ENCODE measurements at places on chromosomes 5 and 9.

DNA sequence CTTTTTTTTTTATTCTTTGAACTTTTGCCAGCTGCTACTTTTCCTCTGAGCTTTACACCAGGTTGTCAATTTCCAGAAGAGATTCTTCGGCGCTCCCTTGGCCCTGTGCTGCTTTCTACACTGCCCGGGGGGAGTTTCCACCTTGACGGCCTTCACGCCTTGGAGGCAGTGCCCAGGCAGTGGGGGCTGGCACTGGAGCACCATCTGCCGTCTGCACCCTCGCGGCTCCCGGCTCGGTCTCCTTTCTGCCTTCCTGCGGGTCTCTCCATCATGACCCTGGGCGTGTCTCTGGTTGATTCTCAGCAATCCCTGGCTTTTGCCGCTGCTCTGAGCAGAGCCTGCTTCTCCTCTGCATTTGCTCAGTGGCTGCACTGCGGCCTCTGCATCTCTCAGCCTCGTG lies 2.9 kb downstream of the SLC6A18 start:
- no peak for DNase-seq

GRCh38 chr5:38382898-38383297 lies 124.5 kb downstream of the EGFLAM start:
- DNase-seq = peak; percentile 81

DNA sequence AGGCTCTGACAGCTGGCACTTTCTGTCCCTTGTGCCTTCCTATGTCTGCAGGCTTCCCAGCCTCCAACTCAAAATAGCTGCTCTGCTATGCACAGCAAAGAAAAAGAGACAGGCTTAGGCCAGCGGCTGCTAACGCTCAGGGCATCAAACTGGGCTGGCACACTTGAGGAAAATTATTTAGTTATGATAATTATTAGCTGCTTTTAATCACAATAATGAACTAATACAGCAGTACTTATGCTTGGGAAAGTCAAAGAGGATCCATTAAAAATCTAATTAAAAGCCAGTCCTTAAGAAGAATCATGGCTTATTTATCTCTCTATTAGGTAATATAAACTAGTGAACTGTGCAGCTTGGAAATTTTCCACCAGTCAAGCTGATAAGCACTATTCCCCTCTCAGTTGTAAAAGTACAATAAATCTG lies 233.2 kb downstream of the SLIT3 start:
- no peak for DNase-seq

- no peak for DNase-seq
These were observed 371.9 kb downstream of the CETN3 start for GRCh38 chr5:90037646-90038045.

DNA sequence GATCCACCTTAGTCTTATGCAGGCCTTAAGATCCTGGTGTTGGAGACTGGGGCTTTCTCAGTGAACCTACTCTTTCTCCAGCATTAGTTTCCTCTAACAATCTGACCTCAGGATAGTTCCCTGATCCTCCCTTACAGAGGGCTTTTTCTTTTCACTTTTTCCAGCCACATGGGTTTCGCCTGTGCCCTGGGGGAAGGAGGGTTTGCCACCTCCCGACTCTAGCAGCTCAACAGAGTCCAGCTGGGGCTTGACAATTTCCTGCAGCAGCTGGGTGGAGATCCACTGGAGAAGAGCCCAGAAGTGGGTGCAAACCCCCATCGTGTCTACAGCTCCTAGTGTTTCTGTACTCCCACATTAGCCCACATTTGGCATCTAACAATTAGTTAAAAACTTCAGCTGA lies 7.6 kb upstream of the TMEM252 start:
- no peak for DNase-seq

DNA sequence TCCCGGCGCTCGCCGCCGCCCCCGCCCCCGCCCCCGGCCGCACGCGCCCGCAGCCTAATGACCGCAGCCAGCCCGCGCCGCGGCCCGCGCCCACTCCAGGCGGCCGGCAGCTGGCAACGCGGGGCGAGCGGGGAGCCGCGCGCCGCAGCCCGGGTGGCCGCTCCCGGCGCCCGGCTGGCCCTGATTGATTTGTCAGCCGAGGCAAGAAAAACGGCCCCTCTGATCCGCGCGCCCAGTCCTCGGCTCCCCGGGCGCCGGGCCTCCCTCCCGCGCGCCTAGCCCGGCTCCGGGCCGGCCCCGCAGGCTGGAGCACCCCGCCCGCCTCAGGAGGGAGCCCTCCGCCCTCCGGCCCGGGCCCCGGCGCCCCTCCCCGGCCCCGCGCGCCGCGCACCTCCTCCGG lies 11.9 kb upstream of the LHX2 start:
- DNase-seq = peak; percentile 15

DNA sequence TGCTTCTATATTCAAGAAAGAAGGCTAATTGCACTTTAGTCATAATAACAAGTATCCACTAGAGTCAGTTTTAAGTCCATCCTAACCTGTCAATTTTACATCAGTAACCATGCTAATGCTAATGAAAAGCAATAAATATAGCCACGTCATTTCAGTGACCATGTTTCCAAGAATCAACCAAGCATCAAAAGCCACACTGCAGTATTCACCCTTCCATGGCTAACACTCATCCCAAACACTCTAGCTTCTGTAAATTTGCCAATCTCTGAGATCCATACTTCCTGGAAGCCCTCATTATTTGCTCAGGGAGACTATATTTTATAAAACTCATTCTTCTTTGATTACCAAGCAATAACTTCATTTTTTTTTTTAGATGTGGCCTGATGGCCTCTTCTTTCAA lies 712.0 kb downstream of the CETN3 start:
- no peak for DNase-seq

DNA sequence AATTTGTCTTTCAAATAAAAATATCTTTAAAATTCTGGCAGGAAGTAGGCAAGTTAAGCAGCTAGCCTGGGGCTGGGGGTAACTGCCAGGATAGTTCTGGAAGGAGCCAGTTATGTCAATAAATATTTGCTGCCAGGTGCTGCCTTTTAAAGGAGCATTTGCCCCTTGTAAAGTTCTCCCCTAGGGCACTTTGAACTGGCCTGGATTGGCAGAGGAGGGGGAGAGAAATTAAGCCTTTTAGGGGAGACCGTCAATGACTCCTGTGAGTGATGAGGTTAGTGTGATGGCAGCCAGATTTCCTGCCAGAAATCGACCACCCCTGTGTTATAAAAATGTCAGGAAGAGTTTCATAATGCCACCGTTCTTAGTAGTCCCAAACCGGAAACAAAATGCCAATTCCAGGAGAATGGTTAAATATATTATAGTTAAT lies 89.8 kb upstream of the ELL2 start:
- no peak for DNase-seq

GRCh38 chr9:134128727-134129679 lies 6.9 kb upstream of the WDR5 start:
- no peak for DNase-seq

GRCh38 chr5:141957367-141957996 lies 520 bp downstream of the PCDH12 start:
- no peak for DNase-seq

- DNase-seq = no peak
These were observed 104.1 kb downstream of the GABRB2 start for GRCh38 chr5:161442471-161442870.

GRCh38 chr5:171031977-171032376 lies 170.2 kb downstream of the RANBP17 start:
- no peak for DNase-seq

DNA sequence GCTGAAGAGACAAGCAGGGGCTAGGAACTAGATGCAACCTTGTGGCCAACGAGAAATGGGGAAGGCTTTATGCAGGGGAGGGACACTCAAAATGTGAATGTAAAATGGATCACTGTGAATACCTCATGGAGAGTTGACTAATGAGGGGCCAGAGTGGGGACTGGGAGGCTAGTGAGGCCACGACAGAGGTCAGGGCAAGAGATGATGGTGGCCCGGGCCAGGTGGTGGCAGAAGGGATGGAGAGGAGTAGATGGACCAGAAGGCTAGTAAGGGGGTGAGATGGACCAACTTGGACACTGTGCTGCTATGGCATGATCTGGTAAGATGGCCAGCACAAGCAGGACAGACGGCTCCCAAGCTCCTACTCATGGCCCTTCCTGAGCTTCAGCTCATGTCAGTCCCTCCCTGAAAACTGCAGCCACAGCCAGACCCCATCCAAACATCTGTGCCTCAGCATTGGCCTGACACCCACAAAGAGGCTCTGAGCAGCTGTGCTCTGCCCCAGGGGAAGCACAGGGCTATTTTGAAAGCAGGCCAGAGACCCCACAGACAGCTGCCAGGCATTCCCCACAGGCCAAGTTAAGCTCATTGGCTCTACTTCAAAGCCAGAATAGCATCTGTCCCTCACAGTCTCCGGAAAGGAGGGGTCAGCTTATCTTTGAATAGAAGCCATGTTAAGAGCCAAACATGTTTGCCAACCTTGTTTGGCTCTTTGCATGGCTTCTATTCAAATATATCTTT lies 22.1 kb downstream of the P4HA2 start:
- no peak for DNase-seq

DNA sequence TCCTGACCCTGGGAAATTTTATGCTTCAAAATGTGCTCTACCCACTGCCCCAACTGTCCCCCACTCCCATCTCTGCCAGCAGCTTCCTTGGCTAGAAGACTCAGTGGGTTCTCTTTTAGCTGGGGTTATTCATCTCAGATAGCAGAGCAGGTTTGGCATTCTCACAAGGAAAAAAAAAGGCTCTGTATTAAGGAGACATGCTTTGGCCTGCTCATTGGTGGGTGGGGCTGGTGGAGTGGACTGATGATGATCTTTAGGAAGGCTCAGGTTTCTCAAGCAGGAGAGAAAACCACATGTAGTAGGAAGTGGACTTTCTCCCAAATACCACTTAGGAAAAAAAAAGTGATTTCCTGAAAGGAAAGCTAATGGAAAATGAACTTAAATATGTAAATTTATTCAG lies 279.2 kb upstream of the ZNF462 start:
- no peak for DNase-seq

DNA sequence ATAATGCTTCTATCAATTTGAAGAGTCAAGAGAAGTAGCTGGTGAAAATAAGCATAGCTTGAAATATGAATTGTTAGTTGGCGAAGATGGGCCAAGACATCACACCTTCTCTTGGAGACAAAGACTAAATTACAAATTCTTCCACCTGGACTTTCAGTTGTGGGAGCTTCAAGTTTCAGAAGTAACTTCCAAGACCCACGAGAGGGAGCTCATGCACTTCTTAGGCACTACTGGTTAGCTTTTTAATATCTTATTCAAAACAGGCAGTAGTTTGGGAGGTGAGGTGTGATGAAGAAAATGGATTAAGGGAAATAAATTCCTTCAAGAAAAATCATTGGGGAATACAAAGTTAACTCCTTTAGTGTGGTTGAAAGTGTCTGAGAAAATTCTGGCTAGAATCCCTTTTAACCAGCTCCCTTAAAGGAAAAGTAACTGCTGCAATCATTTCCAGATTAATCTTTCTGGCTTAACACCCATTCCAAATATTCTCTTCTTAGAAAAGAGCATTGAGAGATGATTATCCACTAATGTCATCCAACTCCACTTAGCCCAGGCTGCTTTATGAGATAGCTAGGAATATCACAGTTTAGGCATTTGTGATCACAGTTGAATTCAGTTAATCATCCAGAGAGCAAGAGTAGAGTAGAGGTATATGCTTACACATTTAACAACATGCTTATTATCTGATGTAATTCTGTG lies 139.5 kb upstream of the DMRTA1 start:
- DNase-seq = peak; percentile 54

- DNase-seq = no peak
These were observed 35.9 kb downstream of the CEP120 start for GRCh38 chr5:123387313-123387712.

DNA sequence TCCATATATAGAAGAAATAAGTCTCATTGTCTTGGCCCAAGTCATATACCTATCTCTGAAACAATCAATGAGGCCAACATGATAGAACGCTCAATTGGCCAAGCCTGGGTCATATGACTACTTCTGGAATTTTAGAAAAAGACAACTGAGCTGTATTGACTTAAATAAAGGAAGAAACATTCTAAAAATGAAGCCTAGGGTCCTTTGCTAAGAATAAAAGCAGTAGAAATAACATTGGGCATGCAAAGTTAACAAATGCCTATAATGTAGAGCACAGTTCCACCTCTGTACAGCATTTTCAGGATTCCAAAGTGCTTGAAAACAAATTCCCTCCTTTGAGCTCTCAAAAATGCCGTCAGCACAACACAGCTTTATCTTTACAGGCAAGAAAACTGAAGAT lies 391.8 kb downstream of the PRELID2 start:
- no peak for DNase-seq

- no peak for DNase-seq
These were observed 586.2 kb upstream of the PTGER4 start for GRCh38 chr5:40093550-40093949.

Data from LoVo (cell line).